Brain microvascular endothelial cell (primary cell): ENCODE measurements at places on chromosomes 16 and 17.

DNA sequence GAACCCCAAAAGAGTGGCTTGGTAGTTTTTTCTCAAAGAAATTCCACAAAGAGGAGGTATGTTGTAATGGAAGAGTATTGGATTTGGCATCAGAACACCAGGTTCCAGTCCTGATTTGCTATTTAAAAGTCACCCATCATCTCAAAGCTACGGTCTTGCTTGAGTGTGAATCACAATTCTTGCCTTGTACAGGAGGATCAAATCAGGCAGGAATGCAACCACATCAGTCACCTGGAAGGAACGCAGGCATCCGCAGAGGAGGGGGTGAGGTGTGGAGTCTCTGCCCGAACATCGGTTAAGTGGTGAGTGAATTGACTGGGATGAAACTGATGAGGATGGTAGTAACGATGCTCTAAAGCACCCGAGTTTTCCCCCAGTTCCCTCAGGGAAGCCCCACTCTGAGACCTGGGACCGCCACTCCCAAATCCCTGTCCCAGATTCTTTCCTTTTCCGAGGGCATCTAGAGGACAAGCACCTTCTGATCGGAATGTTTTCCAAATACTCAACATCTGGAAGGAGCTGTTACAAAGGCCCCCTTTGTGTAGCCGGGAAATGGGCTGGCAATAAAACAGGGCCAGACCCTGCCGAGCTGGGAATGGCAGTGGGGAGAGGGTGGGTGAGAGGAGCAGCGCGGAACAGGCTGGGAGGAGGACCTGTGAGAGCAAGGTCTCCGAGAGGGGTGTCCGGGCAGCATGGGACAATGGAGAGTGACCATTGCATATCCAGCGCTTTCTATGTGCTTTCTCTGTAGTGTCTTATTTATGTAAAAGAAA lies 469.6 kb downstream of the SLC39A11 start:
- DNase-seq = no peak

DNA sequence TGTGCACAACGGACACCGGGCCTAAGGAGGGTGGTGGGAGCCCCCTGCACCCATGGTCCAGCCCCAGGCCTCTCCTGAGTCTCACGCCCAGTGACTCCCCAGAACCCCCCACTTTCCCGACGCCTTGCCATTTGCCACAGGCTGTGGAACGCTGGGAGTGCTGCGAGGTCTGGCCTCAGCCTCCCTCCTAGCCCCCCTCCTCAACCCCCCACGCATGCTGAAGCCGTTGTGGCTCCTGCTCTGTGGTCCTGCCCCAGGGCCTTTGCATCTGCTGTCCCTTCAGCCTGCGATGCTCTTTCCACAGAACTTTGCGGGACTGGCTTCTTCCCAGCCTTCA lies 226.0 kb upstream of the GSE1 start:
- DNase-seq = no peak

GRCh38 chr17:14352136-14352535 lies 51.3 kb downstream of the HS3ST3B1 start:
- DNase-seq = no peak

GRCh38 chr16:49515016-49515565 lies 141.5 kb downstream of the C16orf78 start:
- DNase-seq = no peak

- no peak for DNase-seq
These were observed 17.5 kb downstream of the WIPI1 start for GRCh38 chr17:68439656-68440290.

- DNase-seq = no peak
These were observed 324 bp upstream of the HCRT start for GRCh38 chr17:42185621-42185930.

GRCh38 chr17:32503251-32504165 lies 16.7 kb downstream of the CDK5R1 start:
- no peak for DNase-seq

DNA sequence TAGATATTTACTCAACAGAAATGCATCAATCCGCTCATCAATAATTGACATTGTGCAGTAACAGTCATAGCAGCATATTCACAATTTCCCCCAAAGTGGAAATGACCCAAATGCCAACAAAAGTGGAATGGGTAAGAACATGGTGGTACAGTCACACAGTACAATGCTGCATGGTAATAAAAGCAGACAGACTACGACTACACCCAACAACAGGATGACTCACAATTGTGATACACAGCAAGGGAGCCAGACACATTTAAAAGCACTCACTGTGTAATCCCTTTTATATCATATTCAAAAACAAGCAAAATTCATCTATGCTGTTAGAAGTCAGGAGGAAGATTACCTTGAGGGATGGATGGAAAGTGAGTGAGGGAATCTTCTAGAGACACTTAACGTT lies 76.5 kb upstream of the NUDT7 start:
- peak; percentile 16 for DNase-seq

GRCh38 chr16:78629173-78629572 lies 529.7 kb downstream of the WWOX start:
- DNase-seq = peak; percentile 2

DNA sequence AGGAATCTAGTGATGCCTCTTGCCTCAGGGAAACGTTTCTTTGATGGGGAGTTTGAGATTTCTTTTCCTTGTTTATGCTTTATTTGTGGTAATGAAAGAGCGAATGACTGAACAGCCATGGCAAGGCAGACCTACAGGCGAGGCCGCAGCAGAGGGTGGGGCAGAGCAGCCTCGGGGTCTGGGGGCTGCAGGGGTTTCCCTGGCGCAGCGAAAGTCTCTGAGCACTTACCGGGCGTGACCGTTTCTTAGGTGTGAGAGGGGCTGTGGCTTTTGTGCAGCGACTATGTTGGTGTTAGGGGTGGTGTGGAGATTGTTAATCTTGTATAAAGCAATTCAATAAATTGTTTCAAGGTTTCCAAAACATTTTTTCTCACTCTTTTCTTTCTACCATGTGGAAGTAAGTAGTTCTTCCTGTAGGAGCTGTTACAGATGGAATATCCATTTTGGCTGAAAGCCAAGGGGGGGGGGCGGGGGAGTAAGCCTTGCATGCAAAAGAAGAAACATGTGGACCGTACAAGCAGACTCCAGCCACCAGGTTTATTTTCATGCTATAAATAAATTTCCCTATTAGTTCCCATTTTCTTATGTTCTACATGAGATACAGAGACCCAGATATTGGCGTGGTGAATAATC lies 34.8 kb downstream of the UBN1 start:
- peak; percentile 44 for DNase-seq
